ENCODE measurements at places on chromosomes 16 and 17.

- no peak for DNase-seq
Observed at GRCh38 chr16:70468776-70469525, 14.6 kb downstream of the FCSK start.

DNA sequence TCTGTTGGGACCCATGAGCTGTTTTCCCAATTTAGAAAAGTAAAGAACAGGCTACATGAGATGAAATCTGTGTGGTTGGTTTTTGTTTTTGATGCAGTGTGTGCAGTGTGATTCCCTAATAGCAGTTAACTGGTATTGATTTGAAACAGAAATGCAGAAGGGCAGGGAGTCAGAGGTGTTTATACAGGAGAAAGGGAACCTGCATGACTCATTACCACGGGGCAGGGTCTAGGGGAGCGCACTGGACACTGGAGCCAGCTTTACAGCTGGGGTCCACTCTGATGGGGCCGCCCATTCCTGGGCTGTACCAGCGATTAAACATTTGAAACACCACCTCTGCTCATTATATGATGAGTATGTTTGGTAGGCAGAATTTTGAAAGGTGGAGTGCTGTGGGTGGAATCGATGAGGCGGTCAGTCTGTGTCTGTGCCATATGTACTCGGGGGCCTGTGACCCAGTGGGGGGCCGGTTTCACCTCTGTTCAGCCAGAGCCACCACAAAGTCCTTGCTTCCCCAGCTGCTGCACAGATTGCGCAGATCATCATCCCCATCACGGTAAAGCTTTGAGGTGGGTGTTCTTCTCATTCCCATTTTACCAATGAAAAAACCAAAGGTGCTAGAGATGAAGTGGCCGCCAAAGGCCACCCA is 142.5 kb downstream of the CMIP start:
- no peak for DNase-seq

- DNase-seq, result peak; percentile 96
Observed at GRCh38 chr17:17663160-17664063, 17.8 kb upstream of the RAI1 start.

DNA sequence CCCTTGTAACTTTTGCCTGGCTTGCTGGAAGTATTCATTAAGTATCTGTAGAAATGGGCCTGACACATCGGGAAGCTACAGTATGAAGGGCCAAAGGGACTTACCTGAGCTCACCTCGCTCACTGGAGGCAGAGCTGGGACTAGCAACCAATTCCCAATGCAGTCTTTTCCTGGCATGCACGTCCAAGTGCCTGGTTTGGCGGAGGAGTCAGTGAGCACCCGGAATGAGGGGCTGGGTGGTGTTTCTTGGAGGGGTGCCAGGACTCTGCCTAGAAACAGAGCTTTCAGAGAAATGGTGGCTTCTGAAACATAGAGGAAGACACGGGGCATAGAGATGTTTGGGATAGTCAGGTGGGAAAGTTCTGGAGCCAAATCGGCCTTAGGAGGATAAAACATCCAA is 18.4 kb upstream of the GPRC5C start:
- no peak for DNase-seq

DNA sequence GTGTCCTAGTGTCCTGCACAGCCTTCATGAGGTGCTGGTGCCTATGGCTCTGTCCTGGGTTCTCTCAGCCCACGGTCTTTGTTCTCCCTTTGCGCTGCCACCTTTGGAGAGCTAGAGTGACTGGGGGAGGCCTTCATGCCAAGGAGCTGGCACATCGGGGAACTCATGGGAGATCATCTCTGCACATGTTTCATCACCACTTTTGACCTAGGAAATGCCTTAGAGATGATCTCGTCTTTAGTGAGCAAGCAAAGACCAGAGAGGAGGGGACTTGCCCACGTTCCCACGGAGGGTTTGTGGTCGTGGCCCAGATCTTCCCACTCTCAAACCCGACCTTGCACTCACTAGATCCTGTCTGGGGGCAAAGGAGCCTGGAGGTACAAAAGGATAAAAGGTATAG is 23.5 kb downstream of the TBX4 start:
- peak; percentile 20 for DNase-seq

GRCh38 chr16:81641395-81642106 is 137.5 kb upstream of the PLCG2 start:
- DNase-seq, result no peak

GRCh38 chr16:51312363-51313150 is 161.5 kb upstream of the SALL1 start:
- DNase-seq, result no peak

GRCh38 chr17:81342269-81343070 is 47.4 kb upstream of the SLC38A10 start:
- DNase-seq, result peak; percentile 49

DNA sequence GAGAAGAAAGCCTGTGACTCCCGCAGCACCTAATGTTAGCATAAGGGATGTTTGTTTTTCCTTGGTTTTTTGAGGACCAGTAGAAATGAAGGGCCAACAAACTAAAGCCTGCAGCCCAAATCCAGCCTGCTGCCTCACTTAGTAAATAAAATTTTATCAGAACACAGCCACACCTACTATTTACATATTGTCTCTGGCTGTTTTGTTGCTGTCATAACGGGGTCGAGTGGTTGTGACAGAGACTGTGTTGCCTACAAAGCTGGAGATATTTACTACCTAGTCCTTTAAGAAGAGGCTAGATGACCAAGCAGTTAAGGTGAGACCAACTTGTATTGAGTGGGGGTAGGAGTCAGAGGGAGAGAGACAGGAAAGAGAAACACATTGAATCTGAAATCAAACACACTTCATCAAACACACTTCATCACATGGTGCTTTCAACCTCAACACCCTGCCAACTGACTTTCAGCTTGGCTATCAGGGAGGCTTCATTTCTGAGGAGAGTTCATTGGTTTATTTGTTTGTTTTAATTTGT is 546.3 kb upstream of the CDH11 start:
- DNase-seq, result no peak

DNA sequence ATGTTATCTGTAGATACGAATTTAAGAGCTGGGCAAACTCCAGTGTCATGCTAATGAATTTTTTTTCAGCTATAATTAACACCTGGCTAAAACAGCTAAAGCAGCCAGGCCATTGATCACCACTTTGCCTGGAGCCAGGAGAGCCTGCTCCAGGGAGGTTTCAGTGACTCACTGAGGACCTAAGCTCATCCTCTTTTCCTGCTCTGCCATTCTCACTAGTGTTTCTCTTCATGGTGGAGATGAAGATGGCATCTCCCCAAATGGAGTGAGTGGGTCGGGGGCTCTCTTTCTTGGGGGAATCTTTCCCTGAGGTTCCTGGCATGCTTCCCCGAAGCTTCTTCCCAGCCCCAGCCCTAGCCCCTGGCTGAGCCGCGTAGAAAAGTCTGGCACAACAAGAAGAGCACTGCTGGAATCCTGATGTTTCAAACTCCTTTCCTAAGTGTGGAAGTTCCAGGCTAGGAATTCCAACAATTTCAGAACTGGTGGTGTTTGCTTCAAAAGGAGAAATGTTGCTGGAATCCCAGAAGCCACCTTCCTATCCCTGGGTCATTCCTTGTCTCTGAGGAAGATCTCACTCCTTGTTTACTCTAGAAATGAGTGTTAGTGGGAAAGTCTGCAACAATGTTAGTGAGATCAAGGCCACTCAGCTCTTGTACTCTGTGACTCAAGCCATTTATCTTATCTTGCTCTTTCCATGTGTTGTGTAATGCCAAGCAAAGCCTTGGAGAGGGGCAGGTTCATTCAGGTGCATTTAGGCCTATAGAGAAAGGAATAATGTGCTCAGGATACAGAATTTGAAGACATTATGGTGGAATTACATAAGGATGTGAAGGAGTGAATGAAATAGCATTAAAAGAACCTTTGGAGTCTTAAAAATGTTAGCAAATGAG is 26.0 kb upstream of the B4GALNT2 start:
- peak; percentile 48 for DNase-seq

DNA sequence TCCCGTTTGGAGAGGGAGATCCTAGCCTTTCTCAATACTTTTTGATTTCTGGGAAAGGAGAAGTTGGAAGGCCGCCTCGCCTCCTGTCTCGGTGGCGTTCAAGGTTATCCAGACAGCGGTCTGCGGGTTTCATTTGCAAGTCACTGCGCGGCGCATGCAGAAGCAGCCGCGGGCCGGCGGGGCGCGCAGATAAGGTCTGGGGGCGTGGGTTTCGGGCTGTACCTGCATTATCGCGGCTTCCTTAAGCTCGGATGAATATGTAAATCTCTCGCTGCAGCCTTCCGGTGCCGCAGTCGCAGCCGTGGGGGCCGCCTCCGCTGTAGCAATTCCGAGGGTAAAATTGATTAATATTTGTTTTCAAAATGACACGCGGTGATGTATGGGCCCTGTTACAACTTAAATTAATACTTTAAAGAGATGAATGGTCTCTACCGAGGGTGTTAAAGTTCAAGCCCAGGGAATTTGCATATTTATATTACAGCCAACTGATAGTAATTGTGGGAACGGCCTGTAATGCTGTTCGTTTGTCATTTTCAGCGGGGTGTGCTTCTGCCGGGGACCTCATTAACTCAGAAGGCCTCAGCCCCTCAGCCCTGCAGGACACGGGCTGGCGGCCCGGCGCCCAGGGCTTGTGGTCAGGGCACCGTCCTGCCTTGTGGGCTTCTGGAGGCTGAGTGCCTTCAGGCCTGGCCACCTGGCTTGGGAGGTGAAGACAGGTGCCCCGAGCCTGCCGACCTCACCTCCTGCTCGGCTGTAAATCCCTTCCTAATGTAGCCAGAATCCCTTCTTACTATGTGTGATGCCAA is 99.4 kb downstream of the CYLD start:
- peak; percentile 6 for DNase-seq

- DNase-seq, result peak; percentile 59
Observed at GRCh38 chr17:49029801-49030200, 32.6 kb downstream of the IGF2BP1 start.

- no peak for DNase-seq
Observed at GRCh38 chr17:40992666-40993065, 1.3 kb downstream of the KRTAP3-3 start.

DNA sequence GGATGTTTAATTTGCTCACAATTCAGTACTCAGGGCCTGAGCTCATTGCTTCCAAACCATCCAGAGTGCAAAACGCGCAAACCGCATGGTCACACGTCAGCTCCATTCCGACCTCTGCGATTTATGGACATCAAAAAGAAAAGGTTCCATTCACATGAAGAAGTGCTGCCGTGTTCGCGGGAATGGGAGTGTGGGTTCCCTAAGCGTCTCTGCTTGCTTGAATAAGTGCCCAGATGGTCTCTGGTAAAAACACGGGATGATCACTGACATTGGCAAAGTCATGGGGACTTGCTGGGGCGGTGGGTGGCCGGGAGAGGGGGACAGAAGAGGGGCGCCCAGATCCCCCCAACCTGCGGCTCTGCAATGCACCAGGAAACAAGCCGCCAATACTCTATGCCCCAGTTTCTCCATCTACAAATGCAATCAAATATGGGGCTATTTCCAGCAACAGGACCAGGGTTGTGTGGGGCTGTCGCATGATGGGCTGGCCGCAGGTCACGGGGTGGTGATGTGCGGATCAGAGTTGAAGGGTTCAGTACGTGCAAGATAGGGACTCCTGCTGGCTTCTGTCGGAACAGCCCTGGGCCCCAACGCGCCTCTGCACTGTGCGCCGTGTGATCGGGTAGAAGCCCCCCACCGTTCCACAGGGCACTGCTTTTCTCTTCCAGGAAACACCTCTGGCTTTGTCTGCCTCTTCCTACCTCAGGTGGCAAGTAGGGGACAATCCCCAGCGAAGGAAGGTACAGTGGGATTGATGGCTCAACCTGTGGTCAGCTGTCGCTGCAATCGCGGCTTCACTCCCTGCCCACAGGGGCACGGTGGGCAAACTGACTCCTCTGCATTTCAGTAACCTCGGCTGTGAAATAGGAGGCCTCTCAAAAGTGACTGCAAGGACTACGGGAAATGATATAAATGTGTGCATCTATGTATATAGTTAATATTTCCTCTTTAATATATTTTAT is 11.2 kb downstream of the FOXF1 start:
- DNase-seq, result no peak

DNA sequence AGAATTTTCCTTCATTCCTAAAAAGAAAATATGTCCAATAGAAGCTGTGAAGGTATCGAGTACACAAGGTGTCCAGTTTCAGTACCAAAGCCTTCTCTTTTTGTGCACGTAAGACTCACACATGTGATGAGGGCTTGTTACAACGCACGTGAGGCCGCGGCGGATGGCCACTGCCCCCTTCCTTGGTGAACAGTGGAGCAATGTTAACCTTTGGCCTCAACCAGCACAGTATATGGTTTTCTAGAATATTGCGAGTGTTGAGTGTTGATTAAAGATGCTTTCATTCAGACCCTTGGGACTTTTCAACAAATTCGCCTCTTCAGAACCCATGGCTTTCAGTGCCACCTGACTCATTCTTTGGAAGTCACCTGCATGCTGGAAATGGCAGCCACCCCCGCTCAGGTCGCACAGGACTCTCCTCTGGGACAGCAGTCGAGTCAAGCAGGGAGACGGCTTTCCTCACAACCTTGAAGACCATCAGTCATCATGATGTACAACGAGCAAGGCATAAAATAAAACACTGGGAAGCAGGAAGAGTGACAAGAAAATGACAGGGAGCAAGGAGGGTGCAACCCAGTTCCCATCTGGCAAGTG is 14.5 kb downstream of the MAP1LC3B start:
- DNase-seq, result no peak

DNA sequence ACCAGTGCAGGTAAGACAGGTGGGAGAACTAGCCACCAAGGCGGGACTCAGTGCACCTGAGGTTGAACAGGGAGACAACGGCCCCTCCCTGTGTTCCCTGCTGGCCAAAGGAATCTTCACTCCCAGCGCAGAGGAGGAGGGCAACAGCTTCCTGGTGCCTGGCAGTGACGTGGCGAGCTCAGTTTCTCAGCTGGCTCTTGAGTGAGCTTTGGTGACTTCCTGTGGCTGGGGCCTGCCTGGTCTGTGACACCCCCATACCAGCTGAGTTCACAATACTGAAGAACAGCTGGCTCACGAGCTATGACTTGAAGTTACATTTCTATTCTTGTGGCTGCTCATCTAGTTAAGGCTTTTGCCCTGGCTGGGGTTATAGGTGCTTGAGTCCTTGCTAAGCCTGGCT is 26.1 kb downstream of the WNT9B start:
- DNase-seq, result no peak
